ENCODE measurements at places on chromosomes 13 and 19. TPM values are rescaled to one million over a fixed set of nuclear protein-coding genes. Genes with fewer than 3 reads are reported as not detected.

The PPP1R37 gene
- total RNA-seq = 21.2 TPM

The BCAM gene
- not detected for total RNA-seq

The PSG2 gene
- not detected for total RNA-seq

DNA sequence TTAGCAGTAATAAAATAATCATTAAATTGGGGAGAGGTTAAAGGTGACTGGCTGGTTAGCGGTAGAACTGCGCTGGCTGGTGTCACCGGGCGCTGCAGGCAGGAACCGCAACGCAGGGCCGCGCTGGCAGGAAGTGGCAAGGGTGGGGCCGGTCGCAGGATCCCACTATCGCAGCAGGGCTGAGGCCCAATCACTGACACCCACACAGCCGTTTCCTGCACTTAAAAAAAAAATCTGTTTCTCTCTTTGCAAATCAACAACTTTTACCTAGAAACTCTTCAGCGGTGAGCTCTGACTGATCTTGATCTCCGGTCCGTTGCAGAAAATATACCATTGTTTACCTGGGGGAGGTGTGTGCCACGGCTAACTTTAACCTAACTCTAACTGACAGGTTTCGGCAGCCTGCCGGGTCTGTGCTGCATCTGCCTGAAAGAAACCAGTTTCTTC, 46.9 kb downstream of the KLF2 start:
- H3K27ac ChIP-seq = peak overlapping the region; percentile 54
- peaks cover 11% of the 10 kb centered on the region for H3K27me3 ChIP-seq
- DNase-seq = peak; percentile 95
- peaks cover 17% of the 10 kb centered on the region for H3K36me3 ChIP-seq
- peaks cover 42% of the 10 kb centered on the region for H3K4me1 ChIP-seq
- H3K4me3 ChIP-seq = peak overlapping the region; percentile 3

DNA sequence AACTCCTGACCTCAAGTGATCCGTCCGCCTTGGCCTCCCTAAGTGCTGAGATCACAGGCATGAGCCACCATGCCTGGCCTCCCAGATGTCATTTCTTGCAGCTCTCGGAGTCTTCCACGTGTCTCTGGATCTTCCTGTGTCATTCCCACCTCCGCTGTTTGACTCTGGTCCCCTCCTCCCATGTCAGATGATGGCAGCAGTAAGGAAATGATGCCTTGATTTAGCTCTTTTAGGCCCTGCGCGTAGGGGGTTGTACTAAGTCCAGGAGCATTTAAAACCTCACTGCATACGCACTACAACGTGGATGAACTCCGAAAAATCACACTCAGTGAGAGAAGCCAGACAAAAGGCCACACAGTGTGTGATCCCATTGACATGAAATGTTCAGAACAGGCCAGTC, 113.1 kb downstream of the GNG7 start:
- no peaks in the 10 kb centered on the region for H3K36me3 ChIP-seq
- peaks cover 8% of the 10 kb centered on the region for H3K27me3 ChIP-seq
- H3K4me3 ChIP-seq = no peak overlapping the region
- no peak overlapping the region for H3K27ac ChIP-seq
- no peaks in the 10 kb centered on the region for H3K4me1 ChIP-seq

DNA sequence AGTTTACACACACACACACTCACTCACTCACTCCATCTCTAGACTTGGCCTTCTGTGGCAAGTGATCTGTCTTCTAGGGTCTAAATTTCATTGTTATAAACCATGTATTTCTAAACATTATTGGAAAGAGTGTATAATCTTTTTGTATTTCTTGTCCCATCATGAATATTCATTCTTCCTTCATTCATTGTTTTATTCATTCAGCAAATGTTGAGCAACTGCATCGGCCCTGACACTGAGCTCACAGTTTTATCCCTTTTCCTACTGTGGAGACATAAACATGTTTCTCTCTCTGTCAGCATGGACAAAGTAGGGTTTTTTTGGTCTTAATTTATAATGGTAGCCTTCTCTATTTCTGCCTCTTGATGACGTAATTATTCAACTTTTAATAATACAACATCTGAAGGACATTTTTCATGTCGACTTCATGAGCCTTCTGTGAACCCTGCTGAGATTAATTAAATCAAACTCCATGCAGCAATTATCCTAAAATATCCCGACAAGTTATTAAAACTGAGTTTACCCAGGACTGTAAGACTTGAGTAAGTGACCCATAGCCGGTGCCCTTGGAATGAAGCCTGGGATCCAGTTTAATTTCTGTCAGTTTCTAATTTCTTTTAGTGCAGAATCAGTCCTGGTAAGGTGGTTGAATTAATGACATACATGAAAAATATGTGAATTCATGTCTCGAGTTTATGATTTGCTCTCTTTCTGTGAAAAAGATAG, 7.3 kb downstream of the SPATA13 start:
- H3K4me1 ChIP-seq = peaks cover 49% of the 10 kb centered on the region
- peak overlapping the region; percentile 2 for H3K4me3 ChIP-seq
- H3K36me3 ChIP-seq = peaks cover 56% of the 10 kb centered on the region
- no peak for DNase-seq
- H3K27ac ChIP-seq = peak overlapping the region; percentile 82
- no peaks in the 10 kb centered on the region for H3K27me3 ChIP-seq

The CYP4F11 gene
- not detected for total RNA-seq

DNA sequence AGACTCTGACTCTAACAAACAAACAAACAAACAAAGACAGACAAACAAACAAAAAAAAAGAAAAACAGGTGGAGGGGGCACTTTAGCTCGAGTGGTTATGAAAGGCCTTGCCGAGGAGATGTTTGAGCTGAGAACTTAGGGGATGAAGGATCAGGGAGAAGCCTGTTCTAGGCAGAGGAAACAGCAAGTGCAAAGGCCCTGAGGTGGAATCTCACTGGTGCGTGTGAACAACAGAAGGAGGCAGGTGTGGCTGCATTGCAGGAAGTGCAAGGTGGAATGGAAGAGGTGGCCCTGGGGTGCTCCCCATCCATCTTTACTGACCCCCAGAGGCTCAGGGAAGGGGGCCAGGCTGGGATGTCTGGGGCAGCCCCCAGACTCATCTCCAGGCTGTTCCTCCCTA, 41.9 kb downstream of the CYP4F22 start:
- H3K4me3 ChIP-seq = no peak overlapping the region
- no peak overlapping the region for H3K27ac ChIP-seq
- no peak for DNase-seq
- peaks cover 17% of the 10 kb centered on the region for H3K4me1 ChIP-seq
- no peaks in the 10 kb centered on the region for H3K27me3 ChIP-seq

DNA sequence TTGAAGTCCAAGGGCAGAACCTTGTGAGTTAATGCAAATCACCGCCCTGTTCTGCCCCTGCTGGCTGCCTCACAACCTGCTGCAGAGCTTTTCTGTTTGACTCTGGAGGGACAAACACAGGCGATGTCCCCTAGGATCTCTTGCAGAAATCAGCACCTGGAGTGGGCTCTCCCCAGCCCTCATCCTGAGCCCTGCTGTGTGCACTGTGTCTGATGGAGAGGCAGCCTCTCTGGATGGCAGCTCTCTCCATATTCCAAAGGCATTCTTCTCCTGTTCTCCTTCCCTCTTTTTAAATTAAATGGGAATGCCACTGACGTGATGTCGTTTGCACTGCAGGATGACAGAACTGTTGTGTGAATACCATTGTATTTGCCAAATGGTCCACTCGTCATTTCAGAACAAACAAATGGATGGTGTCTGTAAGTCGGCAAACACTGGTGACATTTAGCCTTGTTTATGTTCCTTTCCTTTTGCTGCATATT, 184.1 kb downstream of the ZNF536 start:
- H3K36me3 ChIP-seq = no peaks in the 10 kb centered on the region
- DNase-seq = no peak
- no peaks in the 10 kb centered on the region for H3K4me1 ChIP-seq
- peaks cover 2% of the 10 kb centered on the region for H3K27me3 ChIP-seq

- peak; percentile 24 for DNase-seq
- H3K27me3 ChIP-seq = peaks cover 37% of the 10 kb centered on the region
- no peak overlapping the region for H3K27ac ChIP-seq
- peaks cover 20% of the 10 kb centered on the region for H3K4me1 ChIP-seq
- peaks cover 2% of the 10 kb centered on the region for H3K36me3 ChIP-seq
Observed at GRCh38 chr13:71864094-71864985, 2.7 kb downstream of the DACH1 start.

GRCh38 chr13:26605845-26606244, 48.4 kb downstream of the WASF3 start:
- H3K27me3 ChIP-seq = peaks cover 11% of the 10 kb centered on the region
- H3K4me3 ChIP-seq = no peak overlapping the region
- DNase-seq = no peak
- peaks cover 3% of the 10 kb centered on the region for H3K4me1 ChIP-seq
- no peak overlapping the region for H3K27ac ChIP-seq

DNA sequence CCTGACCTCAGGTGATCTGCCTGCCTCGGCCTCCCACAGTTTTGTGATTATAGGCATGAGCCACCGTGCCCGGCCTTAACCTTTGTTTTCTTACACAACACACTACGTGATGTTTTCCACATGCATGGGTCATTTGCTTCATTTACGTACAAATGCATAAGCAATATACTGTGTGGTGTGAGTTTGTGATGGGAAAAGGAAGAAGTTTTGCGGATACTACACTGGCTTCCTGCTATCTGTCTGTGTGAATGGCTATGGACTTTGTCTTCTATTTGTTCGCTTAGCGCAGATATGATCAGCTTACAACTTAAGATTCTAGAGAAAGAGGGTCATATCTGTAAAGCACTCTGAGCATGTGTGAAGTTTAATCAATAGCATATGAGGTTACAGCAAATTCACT, 5.5 kb upstream of the ALOX5AP start:
- no peak for DNase-seq
- no peak overlapping the region for H3K4me3 ChIP-seq
- H3K36me3 ChIP-seq = no peaks in the 10 kb centered on the region
- peaks cover 13% of the 10 kb centered on the region for H3K4me1 ChIP-seq

DNA sequence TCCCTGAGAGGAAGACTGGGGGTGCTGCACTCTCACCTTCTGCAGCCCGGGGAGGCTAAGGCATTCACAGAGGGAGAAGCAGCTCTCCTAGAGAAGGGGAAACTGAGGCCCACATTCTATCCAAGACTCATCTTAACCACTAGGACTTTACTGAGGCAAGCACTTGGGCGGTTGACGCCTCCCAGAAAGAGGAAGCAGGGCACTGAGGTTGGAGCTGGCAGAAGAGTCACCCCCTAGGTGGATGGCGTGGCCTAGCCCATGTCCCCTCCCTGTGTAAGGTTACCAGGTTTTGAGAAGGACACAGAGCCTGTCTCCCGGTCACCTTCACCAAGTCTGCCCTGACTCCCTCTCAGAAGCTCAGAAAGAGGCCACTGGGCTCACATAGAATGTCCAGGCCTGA, 2.7 kb downstream of the S1PR2 start:
- peaks cover 16% of the 10 kb centered on the region for H3K4me1 ChIP-seq
- H3K4me3 ChIP-seq = no peak overlapping the region
- H3K27ac ChIP-seq = no peak overlapping the region
- DNase-seq = no peak

The SIAH3 gene
- 0.11 TPM for total RNA-seq

The PSG1 gene
- not detected for total RNA-seq

DNA sequence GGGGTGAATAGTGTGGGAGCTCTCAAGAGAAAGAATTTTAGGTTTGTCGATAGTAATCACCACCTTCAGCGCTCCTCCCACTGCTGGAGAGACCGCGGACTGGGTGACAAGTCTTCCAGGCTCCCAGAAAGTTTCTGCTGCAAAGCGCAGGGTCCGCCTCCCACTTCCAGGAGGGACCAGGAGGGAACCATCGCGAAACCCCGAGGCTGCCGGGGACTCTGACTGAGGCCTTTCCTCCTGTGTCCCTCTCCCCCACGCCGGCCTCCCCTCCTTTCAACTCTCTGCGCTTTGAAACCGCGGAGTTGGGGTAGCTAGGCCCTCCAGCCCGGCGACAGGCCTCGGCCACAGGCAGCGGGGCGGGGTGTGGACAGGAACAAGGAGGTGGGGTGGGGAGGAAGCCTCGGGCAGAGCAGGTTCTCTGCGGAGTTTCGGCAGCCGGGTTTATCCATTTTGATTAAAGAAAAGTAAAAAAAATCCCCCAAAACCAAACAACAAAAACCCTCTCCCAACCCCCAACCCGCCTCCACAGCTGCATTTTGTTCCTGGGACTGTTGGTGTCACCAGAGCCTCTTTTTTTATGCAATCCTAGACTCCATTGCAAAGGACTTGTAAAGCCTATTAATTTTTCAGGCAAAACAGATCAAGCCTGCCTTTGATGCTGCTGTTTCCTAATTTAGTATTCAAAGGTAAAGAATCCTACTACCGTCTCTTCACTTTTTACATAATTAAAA, 157.2 kb downstream of the TM9SF2 start:
- H3K27ac ChIP-seq = peak overlapping the region; percentile 58
- no peaks in the 10 kb centered on the region for H3K36me3 ChIP-seq
- no peaks in the 10 kb centered on the region for H3K27me3 ChIP-seq
- peak overlapping the region; percentile 67 for H3K4me3 ChIP-seq

GRCh38 chr19:1624458-1624857, 19.2 kb upstream of the UQCR11 start:
- no peaks in the 10 kb centered on the region for H3K4me1 ChIP-seq
- peak; percentile 77 for DNase-seq
- peak overlapping the region; percentile 34 for H3K27ac ChIP-seq
- H3K4me3 ChIP-seq = no peak overlapping the region
- peaks cover 14% of the 10 kb centered on the region for H3K36me3 ChIP-seq

The LHB gene
- not detected for total RNA-seq

- no peak overlapping the region for H3K4me3 ChIP-seq
- no peak overlapping the region for H3K27ac ChIP-seq
- H3K27me3 ChIP-seq = peaks cover 18% of the 10 kb centered on the region
Observed at GRCh38 chr19:35416331-35416730, 31.7 kb upstream of the FFAR2 start.

The TTC9B gene
- total RNA-seq = not detected

- H3K36me3 ChIP-seq = no peaks in the 10 kb centered on the region
- H3K27me3 ChIP-seq = peaks cover 2% of the 10 kb centered on the region
- H3K27ac ChIP-seq = no peak overlapping the region
- no peak for DNase-seq
- peaks cover 7% of the 10 kb centered on the region for H3K4me1 ChIP-seq
Observed at GRCh38 chr13:28045861-28046260, 54.5 kb downstream of the FLT3 start.

The ZNF563 gene
- 6.0 TPM for total RNA-seq

The GIPC3 gene
- 0.09 TPM for total RNA-seq

- DNase-seq = no peak
- no peaks in the 10 kb centered on the region for H3K36me3 ChIP-seq
- H3K4me1 ChIP-seq = peaks cover 13% of the 10 kb centered on the region
- peaks cover 8% of the 10 kb centered on the region for H3K27me3 ChIP-seq
- no peak overlapping the region for H3K4me3 ChIP-seq
Observed at GRCh38 chr13:106597186-106597585, 29.2 kb upstream of the ARGLU1 start.

- no peaks in the 10 kb centered on the region for H3K36me3 ChIP-seq
- H3K4me3 ChIP-seq = no peak overlapping the region
- no peak for DNase-seq
Observed at GRCh38 chr13:113665597-113666328, 1.3 kb upstream of the GRK1 start.

DNA sequence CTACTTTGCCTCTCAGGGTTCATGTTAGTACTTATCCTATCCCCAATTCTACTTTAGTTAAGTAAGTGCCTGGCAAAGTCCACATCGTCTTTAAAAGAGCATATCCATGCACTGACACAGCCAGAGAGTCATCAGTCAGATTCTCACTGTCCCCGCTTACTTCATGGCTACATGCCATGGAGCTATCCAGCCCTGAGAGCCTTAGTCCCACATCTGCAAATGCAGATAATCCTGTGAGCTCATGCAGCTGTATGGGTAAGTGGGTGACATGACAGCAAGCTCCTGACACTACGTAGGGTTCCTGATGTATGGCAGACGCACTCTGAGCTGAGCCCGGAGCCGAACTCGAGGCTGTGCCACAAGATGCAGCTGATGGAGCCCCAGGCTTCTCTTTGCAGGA, 661.5 kb downstream of the LIG4 start:
- no peak for DNase-seq
- no peaks in the 10 kb centered on the region for H3K4me1 ChIP-seq
- H3K27ac ChIP-seq = no peak overlapping the region
- H3K27me3 ChIP-seq = no peaks in the 10 kb centered on the region
- H3K36me3 ChIP-seq = no peaks in the 10 kb centered on the region

Measured in activated CD8-positive, alpha-beta T cell treated with anti-CD3 and anti-CD28 coated beads for 36 hours (primary cell).